ENCODE measurements at places on chromosomes 16 and 17.

GRCh38 chr16:50763211-50763610 lies 21.3 kb downstream of the CYLD start:
- DNase-seq, result no peak

- no peak for DNase-seq
Observed at GRCh38 chr17:77468897-77469296, 328.1 kb downstream of the SEC14L1 start.

- DNase-seq, result peak; percentile 96
Observed at GRCh38 chr16:2874912-2875362, 8.1 kb upstream of the FLYWCH2 start.

GRCh38 chr16:27406511-27407128 lies 4.6 kb downstream of the IL21R start:
- DNase-seq, result no peak

DNA sequence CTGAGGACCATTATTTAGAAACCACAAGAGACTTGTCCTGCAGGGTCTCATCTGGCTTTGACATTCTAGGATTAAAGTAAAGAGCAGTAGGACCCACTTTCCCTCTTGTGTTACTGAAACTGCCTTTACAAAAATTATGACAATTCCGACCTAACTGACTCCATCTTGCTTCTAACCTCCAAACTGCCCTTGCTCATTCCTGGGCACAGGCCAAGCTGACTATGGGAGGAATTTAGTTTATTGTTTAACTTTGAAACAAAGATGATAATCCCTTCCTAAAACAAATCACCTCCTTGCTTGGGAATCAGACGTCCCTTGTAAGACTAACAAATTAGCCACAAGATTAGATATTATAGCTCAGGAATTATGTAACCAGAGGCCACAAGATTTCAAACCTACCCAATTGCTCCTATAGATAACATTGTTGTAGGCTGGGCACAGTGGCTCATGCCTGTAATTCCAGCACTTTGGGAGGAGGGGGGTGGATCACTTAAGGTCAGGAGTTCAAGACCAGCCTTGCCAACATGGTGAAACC lies 87.0 kb upstream of the FBXO47 start:
- DNase-seq, result no peak

- DNase-seq, result peak; percentile 23
Observed at GRCh38 chr16:57485916-57486857, at the start of gene DOK4. DOK4 (minus strand) TSS chr16:57486493; CDS start chr16:57479507, 6,986 bp downstream.

DNA sequence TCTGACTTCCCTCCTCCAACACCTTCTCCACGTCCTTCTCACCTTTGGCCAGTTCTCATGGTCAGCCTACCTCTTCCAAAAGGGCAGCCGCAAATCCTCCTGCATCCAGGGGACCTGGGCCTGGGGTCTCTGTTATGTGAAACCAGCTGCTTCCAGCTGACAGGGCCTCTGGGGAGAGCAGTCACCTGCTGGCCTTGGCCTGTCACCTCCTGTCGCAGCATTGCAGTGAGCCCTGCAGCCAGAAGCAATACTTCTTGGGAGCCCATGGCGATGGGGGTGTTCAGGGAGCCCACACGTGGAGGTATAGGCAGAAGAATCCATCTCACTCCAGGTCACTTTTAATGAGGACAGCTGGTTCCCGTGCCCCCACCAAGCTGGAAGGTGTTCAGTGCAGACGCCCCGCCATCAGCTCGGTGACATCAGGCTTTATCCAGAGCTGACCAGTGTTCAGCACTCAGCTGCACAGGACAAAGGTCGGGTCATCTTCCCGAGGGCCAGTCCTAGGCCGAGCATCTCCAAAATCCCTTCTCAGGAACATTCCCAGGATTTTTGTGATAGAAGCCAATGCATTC lies 1.7 kb upstream of the SLC47A2 start:
- no peak for DNase-seq

All from ELF-1 (cell line).